ENCODE measurements at places on chromosomes 7 and 10. TPM values are rescaled to one million over a fixed set of nuclear protein-coding genes. Genes with fewer than 3 reads are reported as not detected.

- DNase-seq, result peak; percentile 92
These were observed at the start of gene STK32C for GRCh38 chr10:132307823-132308586. Gene STK32C (minus strand): TSS chr10:132307950. CDS start chr10:132307833, 117 bp downstream.

DNA sequence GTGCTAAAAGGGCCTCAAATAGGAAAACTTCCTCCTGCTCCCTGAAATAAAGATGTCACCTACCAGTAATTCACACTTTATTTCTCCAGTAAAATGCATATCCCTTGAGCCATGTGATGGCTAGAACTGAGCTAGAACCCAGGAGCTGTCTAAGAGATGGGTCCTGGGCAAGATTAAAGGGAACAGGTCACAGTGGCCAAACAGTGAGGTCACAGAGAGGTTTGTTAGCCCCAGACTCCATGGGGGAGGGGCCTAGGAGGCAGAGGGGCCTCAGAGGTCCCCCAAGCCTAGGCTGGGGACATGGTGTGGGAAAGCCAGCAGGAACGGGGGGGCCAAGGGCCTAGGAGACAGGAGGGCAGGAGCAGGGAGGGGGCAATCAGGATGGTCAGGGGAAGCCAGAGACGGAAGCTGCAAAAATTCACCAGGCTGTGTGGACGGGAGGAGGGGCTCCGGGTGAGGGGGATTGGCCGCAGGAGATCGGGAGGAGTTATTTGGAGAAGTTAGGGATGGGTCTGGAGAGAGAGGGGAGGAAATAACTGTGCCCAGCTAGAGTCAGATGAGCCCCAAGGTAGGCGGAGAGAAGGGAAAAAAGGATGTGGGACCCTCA, 3.3 kb downstream of the FBXO24 start:
- no peak for DNase-seq

- no peak for DNase-seq
These were observed 145.1 kb downstream of the JMJD1C start for GRCh38 chr10:63320683-63321082.

DNA sequence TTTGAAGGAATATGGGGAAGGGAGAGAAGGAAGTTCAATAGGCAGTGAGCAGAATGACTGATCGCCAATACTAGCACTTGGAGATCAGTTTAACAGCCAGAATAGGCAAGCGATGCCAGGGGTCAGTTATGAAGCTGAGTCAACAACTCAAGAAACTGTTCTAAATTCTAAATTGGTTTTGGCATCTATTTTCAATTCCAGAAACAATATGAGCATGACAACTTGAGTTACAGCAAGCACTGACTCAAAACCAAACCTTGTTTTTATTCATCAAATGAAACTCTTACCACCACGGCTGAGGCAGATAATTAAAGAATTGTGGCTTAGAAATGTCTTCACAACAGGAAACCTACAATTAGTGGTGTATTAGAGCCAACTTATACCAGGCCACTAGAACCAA, 180.5 kb upstream of the ASAH2 start:
- no peak for DNase-seq

GRCh38 chr10:32055478-32056135, 618 bp downstream of the KIF5B start:
- peak; percentile 58 for DNase-seq

DNA sequence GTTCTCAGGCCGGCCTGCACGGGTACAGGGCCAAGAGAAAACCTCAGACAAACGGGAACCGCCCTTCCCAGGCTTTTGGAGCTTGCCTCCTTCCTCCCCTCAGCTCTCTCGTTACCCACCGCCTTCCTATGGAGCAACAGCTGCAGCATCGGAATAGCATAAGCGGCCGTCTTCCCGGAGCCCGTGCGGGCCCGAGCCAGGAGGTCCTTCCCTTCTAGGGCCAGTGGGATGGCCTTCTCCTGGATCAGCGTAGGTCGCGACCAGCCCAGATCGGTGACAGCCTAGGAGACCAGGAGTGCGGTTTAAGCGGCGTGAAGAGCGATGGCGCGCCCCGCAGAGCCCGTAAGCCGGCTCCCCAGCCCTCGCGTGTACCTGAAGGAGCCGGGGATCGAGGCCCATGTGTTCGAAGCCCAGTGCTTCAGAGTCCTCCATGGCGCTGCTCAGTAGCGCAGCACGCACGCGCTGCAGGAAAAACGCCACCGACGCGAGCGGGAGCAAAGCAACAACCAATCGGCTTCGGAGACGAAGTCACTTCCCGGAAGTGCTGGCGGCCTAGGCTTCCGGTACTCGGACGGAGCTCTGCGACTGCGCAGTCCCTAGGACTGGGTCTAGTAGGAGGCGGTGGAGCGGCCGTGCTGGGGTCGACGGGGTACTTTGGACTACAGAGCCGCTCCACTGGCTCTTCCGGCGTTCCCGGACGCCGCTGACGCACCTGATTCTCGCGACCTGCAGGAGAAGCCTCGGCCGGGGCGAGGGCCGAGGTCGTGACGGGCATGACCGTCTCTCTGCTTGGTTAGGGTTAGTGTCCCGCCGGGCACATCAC, at the start of gene DDX56:
TSS of gene DDX56 (minus strand) at position 445 of the 823 bp plus-strand sequence. CDS start at position 432, 13 bp downstream.
- peak; percentile 96 for DNase-seq

DNA sequence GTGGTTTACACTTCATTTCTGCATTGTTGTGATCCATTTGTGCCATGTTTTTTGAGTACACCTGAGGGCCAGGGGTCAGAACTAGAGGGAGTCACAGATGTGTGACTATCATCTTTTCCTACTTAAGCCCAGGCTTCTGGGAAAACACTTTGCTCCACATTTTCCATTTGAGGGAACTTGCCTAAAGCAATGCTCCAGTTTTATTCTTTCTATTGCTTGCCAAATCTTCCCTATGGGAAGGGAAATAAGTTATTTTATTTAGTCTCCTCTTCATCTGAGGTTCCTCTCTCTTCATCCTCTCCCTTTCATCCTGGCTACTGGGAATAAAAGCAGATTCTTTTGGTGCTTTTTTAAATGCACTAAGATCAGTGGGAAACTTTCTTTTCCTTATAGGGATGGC, 179.9 kb upstream of the PRSS58 start:
- DNase-seq, result no peak

DNA sequence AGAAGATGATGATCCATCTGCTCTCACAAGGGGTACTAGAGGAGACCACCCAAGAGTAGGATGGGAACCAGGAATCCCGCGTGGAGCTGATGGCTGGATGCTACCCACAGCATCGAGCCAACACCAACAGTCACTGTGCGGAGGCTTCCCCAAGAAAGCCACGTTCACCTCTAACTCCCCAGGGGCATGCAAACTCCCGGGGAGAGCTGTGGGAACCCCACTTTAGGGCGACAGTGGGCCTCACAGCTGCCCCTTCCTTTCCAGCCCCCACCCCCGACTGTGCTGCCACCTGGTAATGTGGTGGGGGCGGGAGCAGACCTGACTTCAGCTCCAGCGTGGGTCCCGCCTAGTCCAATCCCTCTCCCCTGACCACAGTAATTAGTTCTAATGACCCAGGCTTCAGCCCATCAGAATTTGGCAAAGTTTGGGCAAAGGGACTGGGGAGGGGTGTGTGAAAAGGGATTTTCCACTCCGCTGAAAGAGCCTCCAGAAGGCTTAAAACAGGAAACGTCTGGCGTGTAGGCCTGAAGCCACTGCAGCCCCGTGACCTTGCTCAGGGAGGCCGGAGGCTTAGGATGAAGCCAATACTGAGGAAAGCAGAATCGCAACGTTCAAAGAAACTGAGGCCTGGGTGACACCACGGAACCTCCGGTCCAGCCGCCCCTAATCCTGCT, 20.3 kb downstream of the ASB13 start:
- DNase-seq, result no peak

DNA sequence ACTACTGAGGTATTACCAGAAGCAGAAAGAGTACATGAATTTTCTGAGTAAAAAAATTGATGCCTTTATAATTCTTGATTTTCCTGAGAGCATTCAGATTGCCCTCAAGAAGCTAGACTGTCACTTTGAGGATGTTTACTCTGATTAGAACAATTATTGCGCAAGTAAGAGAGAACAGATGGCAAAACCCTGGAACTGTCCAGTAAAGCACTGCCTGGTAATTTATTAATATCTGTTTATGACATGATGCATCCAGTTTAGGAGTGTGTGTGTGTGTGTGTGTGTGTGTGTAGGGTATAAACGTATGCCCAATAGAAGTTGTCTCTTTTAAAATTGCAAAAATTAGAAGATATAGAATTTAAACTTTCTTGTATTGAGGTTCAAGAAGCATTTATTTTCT, 379.7 kb downstream of the PHTF2 start:
- DNase-seq, result no peak

- peak; percentile 16 for DNase-seq
These were observed 21.6 kb downstream of the RBM28 start for GRCh38 chr7:128322040-128322643.

- no peak for DNase-seq
These were observed 37.5 kb downstream of the PTN start for GRCh38 chr7:137305901-137306621.

DNA sequence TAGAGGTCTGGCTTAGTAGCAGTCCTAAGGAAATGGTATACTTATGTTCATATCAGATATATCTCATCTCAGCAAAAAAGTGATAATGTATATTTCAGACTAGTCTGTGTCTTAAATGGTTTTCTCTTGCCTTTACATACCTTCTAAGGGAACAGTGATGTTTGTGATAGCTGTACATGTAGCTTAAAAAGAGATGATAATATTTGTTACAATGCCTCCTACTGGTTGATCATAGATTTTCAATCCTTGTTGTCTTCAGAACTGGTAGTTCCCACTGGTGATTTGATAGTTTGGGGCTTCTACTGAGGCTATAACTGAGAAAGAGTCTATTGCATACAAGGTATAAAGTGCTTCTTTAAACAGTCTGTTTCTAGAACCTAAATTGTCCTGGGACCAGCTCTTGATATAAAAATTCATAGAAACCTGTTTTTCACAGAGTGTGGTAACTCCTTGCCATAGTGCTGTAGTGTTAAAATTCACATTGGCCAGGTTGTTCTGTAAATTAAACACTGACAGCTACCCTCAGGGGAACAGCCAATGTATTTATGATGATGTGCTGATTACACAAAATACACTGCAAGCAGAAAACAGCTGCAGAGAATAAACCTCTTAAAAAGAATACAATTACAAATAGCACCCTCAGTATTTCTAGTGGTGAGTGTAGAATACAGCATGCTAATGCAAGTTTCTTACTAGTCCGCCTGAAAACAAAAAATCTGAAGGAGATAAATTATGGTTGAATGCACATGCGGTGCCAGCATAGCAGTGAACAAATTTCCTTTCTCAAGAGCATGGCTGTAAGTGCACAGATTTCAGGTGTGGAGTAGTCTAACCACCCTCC, 90.3 kb downstream of the BTRC start:
- no peak for DNase-seq

DNA sequence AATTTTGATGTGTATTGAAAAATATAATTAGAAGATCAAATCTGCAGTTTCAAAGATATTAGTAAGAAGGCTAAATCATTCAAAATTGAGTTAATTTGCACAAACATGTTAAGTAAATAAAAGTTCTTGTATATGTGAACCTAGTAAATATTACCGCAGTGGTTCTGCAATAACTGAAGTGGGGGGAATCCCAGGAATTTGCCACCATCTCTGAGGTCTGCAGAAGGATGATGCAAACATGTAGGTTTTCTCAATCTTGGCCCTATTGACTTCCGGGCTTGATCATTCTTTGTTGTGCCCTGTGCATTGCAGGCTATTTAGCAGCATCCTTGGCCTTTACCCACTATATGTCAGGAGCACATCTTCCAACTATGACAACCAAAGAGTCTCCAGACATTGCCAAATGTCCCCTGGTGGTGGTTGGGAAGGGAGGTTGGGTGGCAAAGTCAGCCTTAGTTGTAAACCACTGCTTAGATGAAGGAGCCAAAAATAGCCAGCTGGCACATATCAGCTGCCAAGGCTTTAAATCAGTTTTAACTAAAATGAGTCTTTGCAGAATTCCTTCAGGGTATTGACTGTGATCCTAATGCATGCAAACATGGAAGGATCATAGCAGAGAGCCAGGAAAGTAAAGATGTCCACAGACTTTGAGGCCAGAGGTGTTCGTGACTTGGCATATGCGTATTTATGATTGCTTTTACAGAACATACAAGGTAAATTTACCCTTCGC, 146.3 kb downstream of the TRIL start:
- DNase-seq, result no peak

PTPRZ1 gene
- 2.2 TPM for total RNA-seq

RAMP3 gene
- total RNA-seq, result 23.2 TPM

GLI3 gene
- total RNA-seq, result 9.8 TPM

GOLGA7B gene
- total RNA-seq, result 3.3 TPM

CYP2C19 gene
- total RNA-seq, result 188 TPM

SDK1 gene
- 6.6 TPM for total RNA-seq

AGAP9 gene
- total RNA-seq, result 10.8 TPM

ARPC1A gene
- total RNA-seq, result 140 TPM

ANKRD61 gene
- not detected for total RNA-seq

SAMD9L gene
- total RNA-seq, result 6.4 TPM

RSPH10B2 gene
- 0.09 TPM for total RNA-seq

SNCG gene
- 15.8 TPM for total RNA-seq

HABP2 gene
- total RNA-seq, result 296 TPM

SLC16A9 gene
- total RNA-seq, result 5.6 TPM

SPAM1 gene
- total RNA-seq, result not detected
